ENCODE measurements at places on chromosomes 4 and X.

DNA sequence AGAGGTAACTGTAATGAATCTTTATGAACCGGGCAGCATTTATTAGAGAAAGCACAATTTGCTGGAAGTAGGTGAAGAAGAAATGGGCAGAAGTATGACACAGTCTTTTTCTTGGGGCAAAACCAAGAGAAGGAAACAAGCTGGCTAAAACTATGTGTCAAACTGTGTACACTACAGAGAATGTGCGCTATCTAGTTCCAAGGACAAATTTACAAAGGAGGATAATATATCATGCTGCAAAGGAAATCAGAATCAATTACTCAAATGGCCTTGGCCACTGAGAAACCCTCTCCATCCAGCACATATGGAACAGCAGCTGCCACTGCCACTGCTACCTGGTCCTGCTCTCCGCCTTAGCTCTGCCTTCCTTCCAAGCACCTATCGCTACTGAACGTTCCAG lies 17.1 kb upstream of the MECP2 start:
- no peak for DNase-seq

DNA sequence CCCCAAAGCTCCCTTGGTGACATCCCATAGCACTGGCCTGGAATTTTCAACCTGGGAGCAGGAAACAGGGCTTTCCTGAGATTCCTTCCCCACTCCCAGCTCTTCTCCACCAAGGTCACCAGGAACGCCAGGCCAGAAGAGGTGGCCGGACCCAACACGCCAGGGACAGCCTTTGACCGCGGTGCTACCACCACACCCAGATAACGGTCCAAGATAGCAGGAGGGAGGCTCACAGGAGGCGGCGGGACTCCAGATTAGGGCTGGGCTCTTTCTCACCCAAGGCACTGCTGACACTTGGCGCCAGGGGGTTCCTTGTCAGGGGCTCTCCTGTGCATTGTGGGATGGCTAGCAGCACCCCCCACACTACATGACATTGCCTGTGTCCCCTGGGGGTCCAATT lies 22.9 kb downstream of the ZFYVE28 start:
- DNase-seq, result no peak

DNA sequence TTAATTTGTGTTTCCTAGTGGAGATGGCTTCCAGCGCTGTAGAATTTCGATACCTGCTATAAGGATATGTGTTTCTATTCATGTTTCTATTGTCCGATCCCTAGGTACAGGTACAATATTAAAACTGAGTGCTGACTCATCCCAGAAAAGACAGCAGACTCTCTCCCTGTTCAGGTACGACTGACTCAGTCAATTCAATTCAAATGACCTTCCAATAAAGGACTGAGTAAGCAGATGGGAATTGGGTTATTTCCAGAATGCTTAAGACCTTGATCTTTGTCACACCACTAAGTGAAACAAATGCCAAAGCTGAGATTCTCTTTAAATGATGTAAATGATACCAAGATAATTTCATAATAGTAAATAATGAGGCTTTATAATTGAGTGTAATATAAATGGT lies 1596.9 kb downstream of the RPA4 start:
- no peak for DNase-seq

DNA sequence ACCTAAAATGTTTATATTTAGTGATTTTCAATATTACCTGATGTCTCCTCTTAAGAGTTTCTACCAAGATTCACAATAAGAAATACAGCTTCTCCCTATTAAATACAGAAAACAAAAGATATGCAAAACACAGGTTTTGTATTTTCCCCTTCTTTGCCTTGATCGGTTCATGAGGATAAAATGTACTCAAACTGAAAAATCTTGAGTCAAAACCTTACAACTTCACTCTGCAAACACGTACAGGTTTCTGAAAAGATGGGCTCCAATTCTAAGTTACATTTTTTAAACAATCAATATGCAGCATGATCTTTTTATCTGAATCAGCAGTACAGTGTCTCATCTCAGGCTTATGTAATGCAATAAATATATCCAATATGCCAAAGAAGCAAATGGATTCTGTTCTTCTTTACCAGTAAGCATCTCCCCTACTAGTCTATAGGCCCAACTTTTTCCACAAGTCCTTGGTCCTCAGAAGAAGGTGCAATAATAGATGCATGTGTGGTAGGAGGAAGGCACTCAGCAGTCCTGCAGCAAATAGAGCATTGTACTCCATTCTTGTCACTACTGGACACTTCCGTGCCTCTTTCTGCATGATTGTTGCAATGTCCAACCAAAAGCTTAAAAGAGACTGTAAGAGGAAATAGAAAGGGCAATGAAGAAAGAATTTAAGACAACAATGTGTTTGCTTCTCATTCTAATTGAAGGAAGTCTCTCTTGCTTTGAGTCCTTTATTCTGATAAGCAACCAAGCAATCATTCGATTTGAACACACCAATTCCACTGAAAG lies 3.2 kb downstream of the MAPK10 start:
- DNase-seq, result no peak

GRCh38 chrX:29617725-29618124 lies 597.6 kb upstream of the MAGEB2 start:
- DNase-seq, result no peak

DNA sequence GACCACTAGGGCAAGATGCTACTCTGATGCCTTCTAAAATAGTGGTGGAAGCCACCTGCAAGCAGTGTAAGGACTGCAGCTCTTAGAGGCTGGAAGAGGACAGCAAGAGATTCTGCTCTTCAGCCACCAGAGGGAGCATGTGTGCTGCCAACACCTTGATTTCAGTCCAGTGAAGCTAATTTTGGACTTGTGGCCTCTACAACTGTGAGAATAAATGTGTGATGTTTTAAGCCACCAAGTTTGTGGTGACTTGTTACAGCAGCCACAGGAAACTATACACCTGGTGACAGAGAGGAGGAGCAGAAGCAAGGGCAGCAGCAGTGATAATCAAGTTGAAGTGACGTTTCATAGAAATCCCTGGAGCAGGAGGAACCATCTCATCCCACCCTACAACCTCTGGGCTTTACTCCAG lies 55.9 kb downstream of the FGFBP1 start:
- DNase-seq, result no peak

DNA sequence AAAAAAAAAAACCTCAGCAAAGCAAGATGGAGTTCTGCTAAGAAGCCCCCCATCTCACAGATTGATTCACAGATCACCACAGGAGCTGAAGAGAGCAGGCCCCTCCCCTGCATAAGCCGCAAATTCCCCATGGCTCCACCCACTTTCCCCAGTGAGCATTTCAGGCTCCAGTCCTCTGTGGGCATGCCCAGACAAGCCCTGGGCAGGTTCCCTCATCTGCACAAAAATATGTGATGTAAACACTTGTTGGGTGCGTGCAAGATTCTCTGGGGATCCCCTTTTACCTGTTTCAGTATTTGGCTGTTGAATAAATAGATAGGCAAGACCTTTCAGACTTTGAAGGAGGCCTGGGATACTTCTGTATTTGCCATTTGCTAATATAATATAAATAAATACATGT lies 514.3 kb downstream of the PCDH7 start:
- DNase-seq, result no peak

GRCh38 chrX:35726176-35726575 lies 72.0 kb upstream of the MAGEB16 start:
- no peak for DNase-seq

DNA sequence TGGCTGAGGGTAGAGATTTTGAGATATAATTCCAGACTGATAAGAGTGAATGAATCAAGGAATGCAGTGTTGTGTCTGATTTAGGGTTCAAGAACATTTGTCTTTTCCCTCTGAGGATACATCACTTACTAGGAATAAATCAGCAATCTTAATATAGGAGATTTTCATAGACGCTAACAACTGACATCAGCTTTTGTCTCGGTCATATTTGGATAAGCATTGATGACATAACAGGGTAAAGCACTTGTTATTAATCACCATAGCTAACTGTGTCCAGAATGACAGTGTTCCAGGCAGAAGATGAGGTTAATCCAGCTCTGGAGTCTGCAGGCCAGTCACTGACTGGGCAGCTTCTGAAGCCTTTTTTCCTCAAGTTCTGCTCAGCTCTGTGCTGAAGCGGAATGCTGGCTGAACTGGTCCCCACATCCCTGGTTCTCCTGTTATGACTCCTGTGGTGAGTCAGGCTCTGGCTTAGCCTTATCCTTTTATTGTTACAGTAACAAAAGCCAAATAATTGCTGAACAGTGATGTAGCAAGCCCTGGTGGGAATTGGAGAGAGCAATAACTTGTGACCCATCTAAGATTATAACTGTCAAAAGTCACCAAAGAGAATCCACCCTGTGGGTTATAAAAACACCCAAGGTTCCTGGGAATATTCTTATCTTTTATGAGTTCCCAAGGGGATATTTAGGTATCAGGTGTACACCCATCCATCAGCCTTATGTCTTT lies 41.8 kb downstream of the FNIP2 start:
- DNase-seq, result no peak

DNA sequence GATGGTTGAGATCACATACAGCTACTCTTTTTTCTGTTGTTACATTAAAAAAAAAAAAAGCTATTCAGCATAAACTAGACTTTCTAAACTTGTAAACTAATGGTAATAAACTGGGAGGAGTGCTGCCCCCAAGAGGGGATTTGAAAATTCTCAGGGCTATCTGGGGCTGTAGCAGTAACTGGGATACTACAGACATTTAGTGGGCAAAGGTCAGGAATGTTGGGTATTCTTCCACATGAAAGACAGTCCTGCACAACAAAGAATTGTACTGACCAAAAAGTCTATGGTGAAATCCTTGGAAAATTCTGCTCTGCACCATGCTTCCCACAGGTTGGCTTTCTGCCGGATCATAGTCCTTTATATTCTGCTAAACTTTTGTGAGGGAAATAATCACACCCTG lies 232.6 kb upstream of the BOD1L1 start:
- no peak for DNase-seq

GRCh38 chr4:15182600-15183220 lies 180.4 kb downstream of the CPEB2 start:
- no peak for DNase-seq

- no peak for DNase-seq
These were observed 53.5 kb downstream of the REELD1 start for GRCh38 chr4:146267826-146268225.

DNA sequence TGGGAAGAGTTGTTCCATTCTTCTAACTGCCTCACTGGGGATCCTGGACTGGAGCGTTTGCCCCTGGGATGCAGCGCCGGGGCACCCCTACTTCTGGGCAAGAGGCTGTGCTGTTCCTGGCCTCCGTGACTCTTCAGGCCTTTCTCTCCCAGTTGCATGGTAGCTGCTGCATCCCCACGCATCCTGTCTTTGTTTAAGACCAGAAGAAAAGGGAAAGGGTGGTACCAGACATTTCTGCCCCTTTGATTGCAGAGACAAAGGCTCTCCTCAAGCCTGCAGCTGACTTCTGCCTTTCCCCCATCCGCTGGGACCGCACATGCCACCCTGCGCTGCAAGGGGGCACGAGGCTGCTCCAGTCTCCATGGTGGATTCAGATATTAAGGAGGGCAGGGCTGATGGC lies 70.4 kb downstream of the SHROOM2 start:
- DNase-seq, result no peak

DNA sequence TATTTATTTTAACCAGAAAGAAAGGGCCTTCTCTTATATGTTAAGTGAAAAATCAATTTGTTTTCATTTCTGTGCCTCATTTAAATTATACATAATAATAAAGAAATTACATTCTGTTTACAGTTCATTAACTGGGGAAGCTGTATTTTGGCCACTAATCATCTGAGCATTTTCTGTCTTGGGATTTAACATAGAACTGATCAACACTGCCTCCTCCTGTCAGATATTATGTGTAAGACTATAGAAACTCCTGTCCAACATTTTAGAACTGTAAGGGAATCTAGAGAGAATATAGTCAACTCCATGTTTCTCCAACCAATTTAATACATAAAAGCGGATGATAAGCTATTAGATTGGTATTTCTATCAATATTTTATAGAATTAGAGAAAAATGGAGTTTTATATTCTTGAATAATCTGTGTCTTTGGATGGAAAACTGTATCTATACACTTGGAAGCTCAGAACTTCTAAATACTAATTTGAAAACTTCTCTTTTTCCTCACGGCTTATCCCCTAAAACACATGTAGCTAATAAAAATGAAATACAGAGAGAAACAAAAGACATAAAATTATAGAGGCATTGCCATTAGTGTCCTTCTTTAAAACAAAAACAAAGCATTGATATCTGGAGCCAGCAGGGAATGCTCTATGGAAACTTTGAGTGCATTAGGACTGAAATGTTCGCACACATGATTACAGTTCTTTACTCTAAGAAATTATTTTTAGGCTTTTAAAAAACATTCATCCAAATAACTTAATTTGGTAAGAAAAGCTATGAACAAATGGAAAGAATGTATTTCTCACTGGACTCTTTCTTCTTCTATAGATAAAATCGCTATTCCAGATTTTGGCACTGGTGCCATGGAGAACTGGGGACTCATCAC lies 33.1 kb downstream of the ENPEP start:
- no peak for DNase-seq

GRCh38 chr4:10747186-10747585 lies 62.6 kb upstream of the CLNK start:
- DNase-seq, result no peak

- DNase-seq, result no peak
These were observed 116.2 kb upstream of the DCLK2 start for GRCh38 chr4:149961876-149962597.

GRCh38 chr4:139584784-139585183 lies 28.8 kb upstream of the SETD7 start:
- DNase-seq, result no peak

DNA sequence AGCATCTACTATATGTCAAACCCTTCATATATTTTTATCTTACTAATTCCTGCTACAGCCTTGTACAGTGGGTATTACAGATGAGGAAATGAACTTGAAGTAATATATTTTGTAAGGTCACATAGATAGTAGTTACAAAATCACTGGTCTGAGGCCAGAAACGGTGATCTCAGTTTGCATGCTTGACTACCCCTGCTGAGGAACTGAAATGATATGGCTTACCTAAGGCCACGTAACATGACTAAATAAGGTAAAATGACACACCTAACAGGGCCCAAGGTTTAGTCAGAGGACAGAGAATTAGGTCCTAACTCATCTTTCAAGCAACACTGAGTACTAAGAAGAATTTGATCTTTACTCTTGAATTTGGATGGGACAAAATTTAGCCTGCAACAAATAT lies 1.5 kb upstream of the COMMD8 start:
- no peak for DNase-seq

GRCh38 chrX:123773258-123773988 lies 40.6 kb upstream of the THOC2 start:
- no peak for DNase-seq

- DNase-seq, result no peak
These were observed 484 bp downstream of the CXCL2 start for GRCh38 chr4:74098427-74098994.

- DNase-seq, result no peak
These were observed 2.7 kb downstream of the NDP start for GRCh38 chrX:43970528-43970927.

DNA sequence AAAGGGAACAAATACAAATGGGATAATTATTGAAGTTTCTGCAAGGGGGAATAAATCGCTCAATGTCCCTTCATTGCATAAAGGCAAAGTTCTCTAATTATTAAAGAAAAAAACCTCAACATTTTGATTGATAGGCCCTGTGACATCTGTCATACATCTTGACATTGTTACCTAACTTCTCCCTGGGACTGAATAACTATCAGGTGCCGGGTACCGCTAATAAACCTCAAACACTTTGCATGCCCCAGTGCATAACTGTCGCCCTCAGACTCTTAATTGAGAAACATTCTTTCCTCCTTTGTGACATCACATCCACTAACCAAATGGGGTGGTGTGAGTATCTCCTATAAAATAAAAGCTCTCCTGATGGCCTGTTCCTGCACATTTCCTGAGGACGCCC lies at the start of gene ADAM29:
Gene ADAM29, plus strand, starts transcription at position 301 of the 400 bp plus-strand sequence. CDS start 57,168 bp downstream, outside the sequence.
- DNase-seq, result no peak

GRCh38 chr4:21769404-21770147 lies 179.0 kb downstream of the KCNIP4 start:
- DNase-seq, result no peak

GRCh38 chrX:41958861-41959260 lies 35.5 kb upstream of the CASK start:
- no peak for DNase-seq

All from esophagus squamous epithelium (tissue), 5 donors.